Stimulated activated CD4-positive, alpha-beta T cell treated with anti-CD3 and anti-CD28 coated beads, Interleukin-2, amount 100 ng/mL, for 48 hours (primary cell): ENCODE measurements at places on chromosomes 11 and 22.

DNA sequence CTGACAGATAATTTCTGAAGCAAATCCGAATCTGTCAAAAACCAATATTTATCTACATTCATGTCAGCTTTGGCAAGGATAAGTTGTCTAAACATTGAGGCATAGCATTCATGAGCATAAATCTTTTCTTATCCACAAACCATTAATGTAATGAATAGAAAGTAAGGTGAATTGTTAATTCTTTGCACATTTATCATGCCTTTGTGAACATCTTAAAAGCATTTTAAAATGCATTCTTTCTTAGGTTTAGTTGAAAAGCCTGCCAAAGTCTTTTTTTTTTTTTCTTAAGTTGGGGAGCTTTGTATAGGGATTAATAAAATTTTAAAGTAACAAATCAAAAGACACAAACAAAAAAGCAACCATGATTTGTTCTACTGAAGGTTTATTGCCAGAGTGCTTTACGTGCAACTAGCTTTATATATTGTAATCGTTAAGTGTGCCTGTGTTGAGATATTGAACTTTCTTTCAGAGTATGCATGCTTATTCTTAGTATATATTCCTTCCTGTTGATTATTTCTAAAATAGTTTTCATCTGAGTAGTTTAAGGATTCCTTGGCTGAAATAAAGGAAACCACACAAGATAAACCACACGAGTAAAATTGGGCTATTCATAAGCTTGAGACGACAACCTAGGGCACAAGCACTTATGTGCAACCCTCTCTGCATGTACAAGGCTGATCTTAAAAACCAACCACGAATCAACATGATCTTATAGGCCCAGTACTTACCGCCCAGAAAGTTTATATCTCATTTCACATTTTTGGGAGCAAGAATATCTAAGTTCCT lies 1110.9 kb upstream of the CNTN5 start:
- DNase-seq: no peak

GRCh38 chr11:96357794-96358193 lies 14.8 kb upstream of the MAML2 start:
- DNase-seq: no peak

DNA sequence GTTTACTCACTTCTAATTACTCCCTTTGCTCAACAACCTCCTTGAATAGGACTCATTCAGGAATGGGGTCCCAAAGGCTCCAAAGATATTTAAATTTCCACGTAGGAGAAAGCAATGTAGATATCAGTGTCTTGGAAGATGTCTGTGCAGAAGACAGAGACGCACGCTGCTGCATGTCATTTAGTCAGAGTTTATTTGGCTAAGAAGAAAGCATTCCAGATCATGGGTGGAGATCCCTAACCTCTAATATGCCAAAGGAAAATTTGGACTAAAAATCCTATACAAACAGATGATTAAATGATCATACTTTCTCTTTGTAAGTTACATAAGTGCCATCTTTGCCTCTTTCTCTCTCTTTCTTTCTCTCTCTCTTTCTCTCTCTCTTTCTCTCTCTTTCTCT lies at the start of gene OR10D3:
Gene OR10D3, plus strand, starts transcription at position 278 of the 400 bp plus-strand sequence. CDS start 1,925 bp downstream, outside the sequence.
- no peak for DNase-seq

GRCh38 chr11:134539285-134539684 lies 127.2 kb upstream of the B3GAT1 start:
- no peak for DNase-seq

DNA sequence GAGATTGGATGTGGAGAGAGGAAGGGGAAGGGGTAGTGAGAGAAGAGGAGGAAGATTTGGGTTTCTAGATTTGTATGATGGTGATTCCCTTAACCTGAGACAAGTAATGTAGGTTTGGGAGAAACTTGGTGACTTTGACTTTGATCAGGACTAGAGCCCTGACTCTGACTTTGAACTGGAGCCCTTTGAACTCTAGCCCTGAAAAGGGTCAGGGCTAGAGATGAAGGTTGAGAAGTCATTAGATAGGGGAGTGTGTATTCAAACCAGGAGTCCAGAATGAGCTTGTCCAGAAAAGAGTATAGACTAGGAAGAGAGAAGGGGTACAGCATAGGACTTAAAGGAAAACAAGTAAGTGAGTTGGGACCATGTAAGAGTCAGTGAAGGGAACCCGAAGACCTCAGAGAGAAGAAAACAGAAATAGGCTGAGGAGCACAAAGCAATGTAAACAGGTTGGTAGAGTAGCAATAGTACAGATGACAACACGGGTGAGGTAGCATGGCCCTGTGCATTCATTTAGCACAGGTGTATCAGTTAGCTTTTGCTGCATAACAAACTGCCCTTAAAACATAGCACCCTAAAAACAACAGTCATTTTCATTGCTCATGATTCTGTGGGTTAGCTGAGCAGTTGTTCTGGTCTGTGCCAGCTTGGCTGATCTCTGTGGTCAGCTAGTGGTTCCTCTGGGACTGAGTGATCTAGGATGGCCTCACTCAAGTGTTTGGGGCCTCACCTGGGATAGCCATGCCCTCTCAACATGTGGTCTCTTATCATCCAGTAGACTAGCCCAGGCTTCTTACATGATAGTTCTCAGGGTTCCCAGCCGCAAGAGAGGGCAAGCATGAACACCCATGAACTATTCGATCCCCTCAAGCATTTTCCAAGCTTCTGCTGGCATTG lies 43.1 kb downstream of the C22orf31 start:
- DNase-seq: no peak

DNA sequence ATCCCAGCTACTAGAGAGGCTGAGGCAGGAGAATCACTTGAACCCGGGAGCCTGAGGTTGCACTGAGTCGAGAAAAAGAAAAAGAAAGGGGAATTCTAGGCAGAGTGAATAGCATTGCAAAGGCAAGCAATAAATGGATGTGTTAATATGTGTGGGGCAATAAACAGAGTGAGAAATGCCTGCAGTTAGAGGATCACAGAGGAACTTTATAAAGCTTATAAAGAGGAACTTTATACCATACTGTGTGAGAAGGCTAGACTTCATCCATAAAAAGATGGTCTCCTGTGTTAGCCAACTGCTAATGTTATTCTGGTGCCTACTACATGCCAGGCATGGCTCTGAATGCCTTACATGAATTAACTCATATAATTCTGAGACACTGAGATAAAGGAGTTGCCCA lies 841 bp downstream of the B3GNT6 start:
- DNase-seq: no peak

- no peak for DNase-seq
These were observed 2.2 kb downstream of the GANAB start for GRCh38 chr11:62644220-62644619.

DNA sequence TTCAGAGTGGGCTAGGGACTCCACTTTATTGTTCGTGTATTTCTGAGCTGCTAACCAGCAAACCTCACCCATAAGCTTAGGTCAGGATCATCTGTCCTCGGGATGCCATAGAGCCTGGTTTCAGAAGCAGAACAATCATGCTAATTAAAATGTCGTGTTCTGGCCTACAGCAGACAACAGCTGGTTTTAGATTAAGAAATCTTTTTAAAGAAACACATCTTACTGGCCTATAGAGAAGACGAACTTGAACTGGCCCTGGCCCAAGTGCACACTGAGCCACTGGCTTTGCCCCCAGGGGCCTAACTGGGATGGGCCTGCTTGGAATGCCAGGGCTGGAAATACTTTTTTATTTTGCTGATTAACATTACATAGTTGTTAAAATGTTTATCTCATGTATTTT lies 63.2 kb downstream of the ALX4 start:
- no peak for DNase-seq
